ENCODE measurements at places on chromosomes 6 and 20.

- no peak for DNase-seq
These were observed 379.3 kb downstream of the MAFB start for GRCh38 chr20:40309731-40310130.

GRCh38 chr6:169784821-169785340 is 33.5 kb downstream of the ERMARD start:
- DNase-seq, result no peak

GRCh38 chr20:7113577-7114466 is 346.3 kb downstream of the BMP2 start:
- peak; percentile 10 for DNase-seq

DNA sequence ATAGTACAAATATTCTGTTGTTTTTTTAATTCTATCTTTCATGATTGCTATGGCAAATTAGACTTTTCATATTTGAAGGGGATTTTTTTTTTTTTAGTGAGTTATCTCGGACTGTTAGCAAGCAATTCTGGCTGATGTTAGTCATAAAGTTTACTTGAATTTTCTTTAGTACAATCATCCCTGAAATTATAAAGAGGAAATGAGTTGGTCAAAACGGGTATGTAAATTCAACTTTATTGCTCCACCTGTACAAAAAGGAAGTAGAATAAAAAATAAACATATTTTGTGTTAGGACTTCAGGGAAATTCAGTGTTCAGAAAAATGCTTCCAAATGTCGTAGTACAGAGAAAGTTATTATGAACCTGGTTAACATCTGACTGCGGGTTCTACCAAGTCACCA is 40.3 kb downstream of the PPP1R14C start:
- DNase-seq, result no peak

GRCh38 chr20:5465604-5465927 is 148.8 kb upstream of the PROKR2 start:
- DNase-seq, result no peak

DNA sequence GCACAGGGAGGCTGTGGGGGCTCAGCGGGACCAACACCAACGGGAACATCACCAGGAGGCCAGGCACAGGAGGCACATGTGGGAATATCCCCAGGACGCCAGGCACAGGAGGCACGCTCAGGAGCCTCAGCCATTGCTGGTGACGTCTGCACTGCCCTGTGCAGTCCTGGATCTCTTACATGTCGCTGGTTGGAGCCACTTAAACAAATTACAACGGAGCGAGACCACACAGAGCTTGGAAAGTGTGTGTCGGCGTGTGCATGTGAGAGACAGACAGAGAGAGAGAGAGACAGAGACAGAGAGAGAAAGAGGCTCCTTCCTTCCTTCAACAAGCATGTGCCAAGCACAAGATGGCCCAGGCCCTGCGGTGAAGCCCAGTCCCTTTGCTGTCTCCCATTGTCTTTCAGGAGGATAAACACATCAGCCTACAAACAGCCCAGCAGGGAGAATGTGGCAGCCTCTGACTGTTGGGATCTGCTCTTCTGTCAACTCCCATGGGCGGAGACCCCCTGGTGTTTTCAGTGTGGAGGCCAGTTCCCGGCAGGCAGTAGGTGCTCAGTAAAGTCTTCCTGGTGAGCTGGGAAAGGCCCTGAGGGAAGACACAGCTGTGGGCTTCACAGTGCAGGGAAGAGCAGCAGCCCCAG is 112.7 kb upstream of the THBS2 start:
- DNase-seq, result no peak

DNA sequence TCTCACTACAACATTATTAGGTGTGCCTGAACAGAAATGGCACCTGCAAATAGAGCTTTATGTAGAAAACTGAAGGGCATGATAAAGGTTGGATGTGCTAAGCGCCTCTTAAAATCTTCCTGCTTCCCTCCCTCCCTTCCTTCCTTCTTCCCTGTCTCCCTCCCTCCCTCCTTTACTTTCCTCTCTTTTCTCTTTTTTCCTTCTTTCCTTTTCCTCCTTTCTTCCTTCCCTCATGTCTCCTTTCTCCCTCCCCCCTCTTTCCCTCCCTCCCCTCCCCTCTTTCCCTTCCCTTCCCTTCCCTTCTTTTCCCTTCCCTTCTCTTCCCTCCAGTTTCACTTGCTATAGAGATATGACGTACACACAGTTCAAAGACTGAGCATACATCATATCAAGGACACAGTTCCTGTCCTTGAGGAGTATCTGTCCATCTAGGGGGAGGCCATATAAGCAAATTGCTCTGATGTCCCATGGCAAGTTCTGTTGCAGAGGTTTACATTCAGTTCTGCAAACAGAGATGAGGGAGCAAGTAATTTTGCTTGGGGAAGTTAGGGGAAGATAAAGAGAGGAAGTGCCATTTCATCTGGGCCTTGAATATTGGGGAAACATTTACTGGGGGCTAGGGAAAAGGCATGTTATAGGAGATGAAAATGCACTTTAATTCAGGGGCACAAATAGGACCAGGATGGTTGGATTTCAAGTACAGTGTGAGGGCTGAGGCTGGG is 79.0 kb upstream of the EEF1E1 start:
- DNase-seq, result no peak

DNA sequence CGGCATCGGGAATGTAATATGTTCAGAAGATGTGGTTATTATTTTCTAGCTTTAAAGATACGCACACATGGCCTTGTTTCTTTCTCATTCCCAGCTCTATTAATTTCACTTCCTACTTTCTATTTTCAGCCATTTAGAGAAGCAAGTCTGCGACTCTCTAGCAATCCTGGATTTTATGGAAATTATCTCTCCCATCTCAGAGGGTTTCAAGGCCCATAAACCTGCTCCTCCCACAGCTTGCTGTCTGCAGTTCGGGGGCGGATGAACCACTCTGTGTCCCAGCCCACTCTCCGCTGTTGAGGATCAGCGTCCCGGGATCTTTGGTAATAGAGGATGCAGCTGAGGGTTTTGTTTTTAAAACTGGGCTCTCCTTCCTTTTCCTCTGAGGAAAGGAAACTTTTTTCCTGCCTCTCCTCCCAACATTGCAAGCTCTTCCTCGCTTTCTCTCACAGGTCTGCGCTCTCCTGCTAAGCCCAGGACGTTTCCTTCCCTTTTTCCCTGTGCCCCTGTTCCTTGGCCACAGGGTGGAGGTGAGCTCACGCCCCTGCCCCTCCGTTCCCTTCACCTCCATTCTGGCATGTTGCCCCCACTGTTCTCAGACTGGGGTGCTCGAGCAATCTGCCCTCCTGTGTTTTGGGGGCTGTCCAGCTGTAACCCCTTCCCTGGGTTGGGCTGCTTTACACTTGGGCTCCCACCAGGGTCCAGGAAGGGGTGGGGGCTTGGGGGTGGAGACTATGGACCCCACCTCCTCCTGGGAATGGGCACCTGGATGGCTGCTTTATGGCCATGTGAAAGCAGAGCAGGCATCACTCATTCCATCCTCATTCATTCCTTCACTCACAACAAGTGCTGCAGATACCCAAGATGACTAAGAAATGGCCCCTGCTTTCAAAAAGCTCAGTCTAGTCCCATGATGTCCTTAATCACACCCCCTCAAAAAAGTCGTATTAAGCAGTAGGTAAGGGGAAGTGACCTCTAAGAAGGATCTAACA is 54.9 kb downstream of the ZBTB9 start:
- DNase-seq, result no peak

GRCh38 chr6:34146801-34147592 is 1.1 kb upstream of the GRM4 start:
- DNase-seq, result no peak

GRCh38 chr20:41001497-41001896 is 27.1 kb upstream of the TOP1 start:
- DNase-seq, result no peak

GRCh38 chr6:159062564-159062945 is 17.8 kb upstream of the TAGAP start:
- DNase-seq, result no peak

DNA sequence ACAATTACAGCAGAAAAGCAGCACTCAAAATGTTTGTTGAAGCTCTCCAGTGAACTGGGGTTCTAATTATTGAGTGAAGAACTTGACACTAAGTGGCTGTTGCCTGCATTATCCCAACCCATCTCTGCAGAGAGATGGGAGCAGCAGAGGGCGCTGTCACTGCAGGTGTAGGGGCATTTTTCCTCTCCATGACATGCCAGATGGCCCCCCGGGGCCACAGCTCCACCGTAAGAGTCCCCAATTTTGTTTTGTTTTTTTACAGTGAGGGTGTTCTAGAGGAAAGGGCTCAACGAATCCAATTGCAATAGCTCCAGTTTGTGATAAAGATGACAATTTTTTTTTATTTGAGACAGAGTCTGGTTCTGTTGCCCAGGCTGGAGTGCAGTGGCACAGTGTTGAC is 1.9 kb upstream of the FUCA2 start:
- DNase-seq, result no peak

DNA sequence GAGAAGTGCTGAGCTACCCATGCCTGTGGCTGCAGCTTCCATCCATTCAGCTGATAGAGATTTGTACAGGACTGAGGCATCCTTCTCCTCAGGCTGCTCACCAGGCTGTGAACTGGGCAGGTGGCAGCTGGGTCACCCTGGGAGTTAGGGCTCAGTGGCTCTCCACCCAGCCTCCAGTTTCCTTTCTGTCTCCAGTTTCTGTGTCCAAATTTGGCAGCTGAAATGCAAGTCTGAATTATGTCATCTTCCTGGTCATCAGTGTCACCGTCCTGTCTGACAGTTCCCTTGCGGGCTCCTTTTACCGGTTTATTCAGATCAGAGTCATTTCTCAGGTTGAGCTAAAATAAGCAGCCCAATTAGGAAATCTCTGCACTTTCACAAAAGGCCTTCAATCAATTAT is 93.3 kb downstream of the EDN1 start:
- no peak for DNase-seq

- DNase-seq, result no peak
These were observed 377.6 kb upstream of the ZFP64 start for GRCh38 chr20:52569201-52569600.

DNA sequence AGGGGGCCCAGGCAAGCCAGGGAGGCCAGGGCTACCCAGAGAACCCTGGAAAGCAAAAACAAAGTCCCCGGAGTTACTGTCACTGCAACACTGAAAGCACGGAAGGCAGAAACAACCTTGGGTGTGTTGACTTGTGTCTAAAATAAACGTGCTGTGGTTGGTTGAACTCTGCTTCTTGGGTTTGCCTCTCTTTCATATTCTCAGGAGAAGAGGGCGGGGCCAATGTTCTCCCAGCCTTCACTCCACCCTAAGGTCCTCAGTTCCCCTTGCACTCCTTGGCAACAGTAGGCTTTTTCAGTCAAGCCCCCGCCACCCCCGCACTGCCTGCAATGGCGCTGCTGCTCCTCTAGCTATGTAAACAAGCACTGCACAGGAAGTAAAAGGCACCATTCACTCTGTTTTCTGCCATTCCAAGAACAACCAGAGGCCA is 60.9 kb downstream of the COL9A1 start:
- DNase-seq, result no peak
